ENCODE measurements at places on chromosomes 5 and 9.

DNA sequence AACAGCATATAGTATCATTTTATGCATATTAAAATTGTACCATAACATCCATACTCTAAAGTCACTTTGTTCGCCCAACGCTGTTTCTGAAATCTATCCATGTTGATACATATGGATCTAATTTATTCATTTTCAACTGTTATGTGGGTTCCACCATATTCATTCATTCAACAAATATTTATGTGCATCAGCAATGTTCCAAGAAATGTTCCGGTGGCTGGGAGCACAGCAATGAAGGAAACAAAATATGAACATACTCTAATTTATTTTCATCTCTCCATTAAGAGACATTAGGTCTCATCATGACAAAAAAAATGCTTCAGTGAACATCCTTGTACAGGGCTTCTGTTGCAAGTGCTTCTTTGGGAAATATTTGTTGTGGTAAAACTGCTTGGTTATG lies 75.4 kb downstream of the MARCHF3 start:
- DNase-seq: no peak
- H3K4me1 ChIP-seq: no peaks in the 10 kb centered on the region
- H3K36me3 ChIP-seq: no peaks in the 10 kb centered on the region
- no peak overlapping the region for H3K27ac ChIP-seq

- H3K27me3 ChIP-seq: no peaks in the 10 kb centered on the region
- DNase-seq: peak; percentile 35
- no peaks in the 10 kb centered on the region for H3K36me3 ChIP-seq
- no peak overlapping the region for H3K4me3 ChIP-seq
Measured at GRCh38 chr9:22158927-22159346, 149.8 kb upstream of the CDKN2B start.

- no peak overlapping the region for H3K27ac ChIP-seq
- DNase-seq: peak; percentile 60
- H3K36me3 ChIP-seq: no peaks in the 10 kb centered on the region
- H3K27me3 ChIP-seq: no peaks in the 10 kb centered on the region
Measured at GRCh38 chr9:132673355-132673754, 3.1 kb downstream of the GTF3C4 start.

- H3K4me3 ChIP-seq: no peak overlapping the region
- H3K27me3 ChIP-seq: no peaks in the 10 kb centered on the region
- no peak overlapping the region for H3K27ac ChIP-seq
- DNase-seq: no peak
- no peaks in the 10 kb centered on the region for H3K4me1 ChIP-seq
- no peaks in the 10 kb centered on the region for H3K36me3 ChIP-seq
Measured at GRCh38 chr9:87327575-87328125, 170.0 kb upstream of the DAPK1 start.

GRCh38 chr9:83296123-83296522 lies 233.2 kb upstream of the RASEF start:
- no peaks in the 10 kb centered on the region for H3K4me1 ChIP-seq
- no peak for DNase-seq
- H3K36me3 ChIP-seq: no peaks in the 10 kb centered on the region
- H3K4me3 ChIP-seq: no peak overlapping the region
- H3K27ac ChIP-seq: no peak overlapping the region

DNA sequence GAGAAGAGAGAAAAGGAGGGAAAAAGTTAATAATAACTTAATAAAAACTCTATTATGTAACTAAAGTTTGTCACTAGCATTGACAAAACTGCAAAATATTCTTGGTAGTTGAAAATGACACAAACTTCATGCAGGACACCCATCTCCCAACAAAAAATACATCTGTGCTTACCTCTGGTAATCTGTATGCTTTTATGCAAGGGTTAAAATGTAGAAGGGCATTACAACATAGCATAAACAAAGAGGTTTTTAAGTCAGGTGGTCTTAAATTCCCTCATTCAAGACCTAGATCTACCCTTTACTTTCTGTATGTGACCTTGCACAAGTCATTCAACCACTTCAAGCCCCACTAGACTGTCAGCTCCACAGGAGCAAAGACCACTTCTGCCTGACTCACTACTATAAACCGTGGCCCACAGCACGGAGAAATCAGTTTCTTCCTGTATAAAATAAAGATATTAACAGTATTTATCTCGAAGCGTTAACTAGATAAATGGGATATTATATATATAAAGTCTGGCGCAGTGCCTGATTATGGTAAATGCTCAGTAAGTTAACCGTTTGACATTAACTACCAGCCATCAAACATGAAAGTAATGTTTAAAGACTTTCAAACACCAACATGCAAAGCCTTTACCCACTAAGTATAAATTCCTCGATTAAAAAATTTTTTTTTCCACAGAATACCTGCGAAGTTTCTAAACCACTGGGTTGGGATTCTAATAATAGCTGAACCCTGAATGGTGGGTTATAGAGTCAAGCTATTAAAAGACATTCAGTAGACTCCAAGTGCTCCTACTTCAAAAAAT lies 2.0 kb downstream of the FBXL17 start:
- peak overlapping the region; percentile 100 for H3K27ac ChIP-seq
- peak; percentile 26 for DNase-seq
- H3K4me3 ChIP-seq: peak overlapping the region; percentile 88
- H3K27me3 ChIP-seq: no peaks in the 10 kb centered on the region
- H3K4me1 ChIP-seq: peaks cover 27% of the 10 kb centered on the region

- H3K27me3 ChIP-seq: no peaks in the 10 kb centered on the region
- DNase-seq: no peak
Measured at GRCh38 chr5:145833631-145834200, 1.4 kb downstream of the PRELID2 start.

DNA sequence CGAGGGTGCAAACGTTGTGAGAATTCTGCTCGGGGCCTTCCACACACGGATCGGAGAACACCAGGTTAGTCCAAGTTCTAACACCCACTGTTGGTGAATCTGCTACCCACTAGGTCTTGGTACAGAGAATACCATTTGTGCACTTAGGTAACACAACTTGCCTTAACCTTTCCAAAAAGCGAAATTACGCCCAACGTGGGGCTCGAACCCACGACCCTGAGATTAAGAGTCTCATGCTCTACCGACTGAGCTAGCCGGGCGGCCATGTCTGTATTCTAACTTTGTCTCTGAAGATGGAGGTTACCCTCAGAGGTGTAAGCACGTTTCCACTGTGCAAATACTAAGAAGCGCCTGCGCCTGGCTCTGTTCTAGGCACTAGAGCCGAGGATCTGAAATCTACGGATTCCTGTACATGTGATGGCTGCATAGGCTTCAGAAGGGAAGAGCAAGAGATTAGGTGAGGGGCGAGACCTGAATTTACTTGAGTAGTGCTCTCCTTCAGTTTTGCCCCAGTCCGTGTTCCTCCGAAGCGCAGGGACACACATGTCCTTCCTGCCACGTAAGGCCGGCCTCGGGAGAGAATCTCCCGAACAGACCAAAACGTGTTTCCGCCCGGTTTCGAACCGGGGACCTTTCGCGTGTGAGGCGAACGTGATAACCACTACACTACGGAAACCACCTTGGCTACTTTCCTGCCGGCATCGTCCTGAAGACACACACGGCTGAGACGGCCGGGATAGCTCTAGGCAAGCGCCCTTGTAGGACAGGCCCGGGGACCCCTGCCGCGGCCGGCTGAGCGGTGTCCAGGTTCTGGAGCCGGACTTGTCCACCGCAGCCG lies 1.1 kb upstream of the TRIM41 start:
- no peaks in the 10 kb centered on the region for H3K36me3 ChIP-seq
- H3K27me3 ChIP-seq: no peaks in the 10 kb centered on the region
- DNase-seq: peak; percentile 92
- H3K4me3 ChIP-seq: peak overlapping the region; percentile 45
- H3K27ac ChIP-seq: peak overlapping the region; percentile 98
- H3K4me1 ChIP-seq: peaks cover 6% of the 10 kb centered on the region
